ENCODE measurements at places on chromosomes 6 and 20.

GRCh38 chr6:52550014-52550575, 26.8 kb downstream of the TRAM2 start:
- DNase-seq, result no peak

DNA sequence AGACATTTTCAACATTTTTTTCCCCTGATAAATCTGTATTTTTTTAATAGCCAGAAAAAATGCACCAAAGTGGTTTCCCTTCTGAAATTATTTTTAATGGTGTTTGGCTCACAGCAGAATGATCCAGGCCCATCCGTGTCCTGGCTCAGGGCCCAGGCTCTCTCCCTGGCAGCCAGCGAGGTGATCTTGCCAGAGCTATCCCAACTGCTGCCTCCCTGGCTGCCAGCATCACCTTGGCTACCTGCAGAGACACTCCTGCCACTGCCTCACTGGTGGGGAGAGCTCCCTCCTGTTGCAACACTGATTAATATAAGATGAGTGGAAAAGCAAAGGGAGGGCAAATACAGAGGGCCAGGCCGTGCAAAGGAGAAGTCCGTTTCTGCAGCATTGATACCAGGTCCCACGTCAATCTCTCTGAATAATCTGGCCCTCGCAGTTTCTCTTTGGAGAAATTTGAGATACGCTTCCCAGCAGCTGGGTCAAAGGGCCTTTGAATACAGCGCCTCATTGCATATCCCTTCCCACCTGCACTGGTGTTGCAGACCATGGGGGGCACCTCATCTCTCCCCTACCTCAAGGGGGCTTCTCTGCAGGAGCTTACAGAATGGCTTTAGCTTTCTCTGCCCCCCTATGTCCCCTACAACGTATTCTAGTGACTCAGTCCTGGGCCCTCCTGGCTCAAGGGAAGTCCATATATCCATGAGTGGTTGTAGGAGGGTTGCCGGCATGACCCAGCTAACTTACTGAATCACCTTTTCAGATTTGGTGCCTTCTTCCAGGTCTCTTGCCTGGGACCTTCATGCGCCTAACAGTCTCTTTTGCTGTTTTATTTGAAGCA, 12.8 kb upstream of the DSTN start:
- DNase-seq, result no peak

DNA sequence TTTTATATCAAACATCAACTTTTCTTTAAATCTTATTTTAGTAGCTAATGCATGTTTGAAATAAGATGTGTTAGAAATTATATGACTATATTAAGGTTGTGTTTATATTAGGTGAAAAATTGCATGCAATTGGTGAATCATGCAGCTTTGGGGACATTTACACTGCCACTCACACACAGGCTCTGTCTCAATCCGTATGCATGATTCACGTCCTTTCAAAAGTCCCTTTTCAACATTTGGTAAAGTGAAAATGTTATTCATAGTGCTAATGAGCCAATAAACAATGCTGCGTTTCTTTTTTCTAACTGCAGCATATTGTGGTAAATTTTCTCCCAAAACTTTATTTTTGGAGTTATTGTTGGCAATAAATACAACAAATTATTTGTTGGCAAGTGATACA, 198.0 kb downstream of the FUT9 start:
- no peak for DNase-seq

- DNase-seq, result no peak
Measured at GRCh38 chr6:149884215-149884614, 13.7 kb downstream of the RAET1E start.

GRCh38 chr6:85684133-85684808, 41.6 kb upstream of the SYNCRIP start:
- DNase-seq, result no peak

- DNase-seq, result no peak
Measured at GRCh38 chr20:17560344-17561074, 9.4 kb upstream of the DSTN start.

- DNase-seq, result peak; percentile 76
Measured at GRCh38 chr6:110529355-110529754, 52.9 kb upstream of the SLC22A16 start.

GRCh38 chr20:46230801-46231282, 77.5 kb downstream of the CDH22 start:
- no peak for DNase-seq

DNA sequence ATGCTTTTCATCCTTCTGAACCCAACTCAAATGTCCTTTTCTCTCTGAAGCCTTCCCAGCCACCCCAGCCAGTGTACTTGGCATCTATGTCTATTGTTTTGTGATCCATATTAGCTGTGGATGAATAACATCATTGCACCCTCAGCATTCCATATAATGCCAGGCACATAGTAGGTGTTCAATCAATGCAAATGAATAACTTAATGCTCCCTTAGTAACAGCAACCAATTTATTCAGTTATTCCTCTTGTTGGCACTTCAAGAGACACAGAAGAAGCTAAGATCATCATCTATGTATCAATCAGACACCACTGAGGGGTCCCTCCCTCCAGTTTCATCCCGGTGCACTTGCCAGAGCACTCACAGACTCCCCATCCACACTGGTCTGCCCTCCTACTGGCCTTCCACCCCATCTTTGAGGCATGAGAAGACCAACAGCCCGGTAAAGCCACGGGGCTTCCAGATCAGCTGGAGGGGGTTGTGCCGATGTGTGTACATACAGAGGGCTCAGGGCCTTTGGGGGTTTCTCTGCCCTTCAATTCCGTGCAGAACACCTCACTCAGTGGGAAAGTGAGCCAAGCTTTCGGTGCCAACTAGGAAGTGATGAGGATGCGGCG, 2.4 kb upstream of the TAF8 start:
- DNase-seq, result no peak

- DNase-seq, result no peak
Measured at GRCh38 chr6:31614075-31614619, 887 bp upstream of the AIF1 start.
